ENCODE measurements at places on chromosomes 11 and 22.

- DNase-seq = no peak
Observed at GRCh38 chr11:91664521-91664920, 560.1 kb upstream of the FAT3 start.

- no peak for DNase-seq
Observed at GRCh38 chr11:114297806-114298709, 1.9 kb downstream of the NNMT start.

DNA sequence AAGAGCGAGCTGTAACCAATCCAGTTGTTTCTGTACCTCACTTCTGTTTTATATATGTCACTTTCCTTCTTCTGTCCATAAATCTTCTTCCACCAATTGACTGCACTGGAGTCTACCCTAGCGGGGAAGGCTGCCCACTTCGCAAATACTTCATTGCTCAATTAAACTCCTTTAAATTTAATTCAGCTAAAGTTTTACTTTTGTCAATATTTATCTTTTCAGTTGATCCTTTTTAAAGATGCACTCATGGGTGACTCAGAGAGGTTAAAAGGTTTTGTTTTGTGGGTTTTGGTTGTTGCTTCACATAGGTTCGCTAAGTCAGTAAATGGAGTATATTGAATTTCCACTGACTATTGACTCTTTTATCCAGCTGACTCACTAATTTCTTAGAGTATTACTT, 597.2 kb downstream of the DLG2 start:
- no peak for DNase-seq

GRCh38 chr22:47095395-47096122, 333.1 kb downstream of the TBC1D22A start:
- no peak for DNase-seq

GRCh38 chr11:133825156-133825555, 20.2 kb downstream of the SPATA19 start:
- DNase-seq = no peak

DNA sequence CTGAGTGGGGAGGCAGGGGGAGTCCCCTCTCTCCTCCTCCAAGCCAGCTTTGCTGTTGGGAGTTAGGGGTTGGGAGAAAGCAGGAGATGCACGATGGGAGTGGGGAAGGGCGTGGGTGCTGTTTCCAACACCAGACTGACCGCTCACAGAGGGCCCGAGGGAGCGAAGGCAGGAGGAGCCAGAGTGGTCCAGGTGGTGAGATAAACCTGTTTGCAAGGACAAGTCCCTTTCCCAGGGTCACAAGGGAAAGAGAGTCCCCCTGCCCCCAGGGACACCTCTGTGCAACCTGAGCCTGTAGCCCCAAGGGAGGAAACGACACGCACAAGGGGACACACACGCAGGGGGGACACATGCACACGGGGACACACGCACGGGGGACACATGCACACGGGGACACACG, 42.2 kb downstream of the WNT11 start:
- no peak for DNase-seq

GRCh38 chr22:33213383-33214075, 155.3 kb upstream of the SYN3 start:
- no peak for DNase-seq

DNA sequence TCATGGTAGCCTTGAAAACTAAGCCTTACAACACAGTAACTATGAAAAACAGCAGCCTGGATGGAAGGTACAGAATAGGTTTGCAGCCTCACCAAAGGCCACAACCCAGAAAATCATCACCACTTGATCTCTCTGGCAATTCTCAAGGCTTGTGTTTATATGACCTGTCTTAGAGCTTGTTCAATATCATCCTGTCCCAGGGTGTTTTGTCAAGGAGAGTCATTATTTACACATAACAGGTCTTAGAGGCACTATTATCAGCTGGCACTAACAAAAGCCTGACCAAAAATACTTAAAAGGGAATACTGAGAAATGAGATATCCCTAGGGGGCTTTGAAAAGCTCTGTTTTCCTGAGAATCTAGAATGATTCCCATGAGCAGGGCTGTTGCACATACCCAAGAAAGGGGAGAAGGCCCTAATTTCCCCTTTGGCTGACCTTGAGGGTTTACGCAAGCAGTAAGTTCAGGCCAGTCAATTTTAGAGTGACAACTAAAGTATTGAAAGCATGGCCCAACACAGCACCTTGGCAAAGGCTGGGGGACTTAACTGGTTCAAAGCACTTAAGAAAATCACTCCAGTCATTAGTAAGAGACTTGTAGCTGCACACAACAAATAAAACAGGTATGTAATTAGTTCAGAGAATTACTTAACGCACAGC, 7.9 kb downstream of the SC5D start:
- DNase-seq = no peak

DNA sequence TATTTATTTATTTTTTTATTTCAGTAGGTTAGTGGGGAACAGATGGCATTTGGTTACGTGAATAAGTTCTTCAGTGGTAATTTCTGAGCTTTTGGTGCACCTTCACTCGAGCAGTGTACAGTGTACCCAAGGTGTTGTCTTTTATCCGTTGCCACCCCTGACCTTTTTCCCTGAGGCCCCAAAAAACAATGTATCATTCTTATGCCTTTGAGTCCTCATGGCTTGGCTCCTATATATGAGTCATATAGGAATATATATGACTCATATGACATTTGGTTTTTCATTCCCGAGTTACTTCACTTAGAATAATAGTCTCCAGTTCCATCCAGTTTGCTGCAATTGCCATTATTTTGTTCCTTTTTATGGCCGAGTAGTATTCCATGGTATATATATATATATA, 763.9 kb downstream of the NTM start:
- no peak for DNase-seq

GRCh38 chr11:75100314-75100713, 3.6 kb upstream of the OR2AT4 start:
- DNase-seq = no peak

GRCh38 chr11:68271023-68271780, 571 bp downstream of the C11orf24 start:
- peak; percentile 53 for DNase-seq

- DNase-seq = no peak
Observed at GRCh38 chr11:10499874-10500601, 40.9 kb downstream of the RNF141 start.

Measured in neuronal stem cell (in vitro differentiated cells).